ENCODE measurements at places on chromosomes 2 and 18.

GRCh38 chr2:60414495-60415138, 138.8 kb downstream of the BCL11A start:
- H3K36me3 ChIP-seq: no peaks in the 10 kb centered on the region
- no peak overlapping the region for H3K27ac ChIP-seq
- no peak for DNase-seq
- H3K4me3 ChIP-seq: no peak overlapping the region
- H3K27me3 ChIP-seq: peaks cover 19% of the 10 kb centered on the region
- peaks cover 5% of the 10 kb centered on the region for H3K4me1 ChIP-seq

GRCh38 chr2:237404413-237404812, 9.6 kb downstream of the COL6A3 start:
- no peaks in the 10 kb centered on the region for H3K36me3 ChIP-seq
- no peak overlapping the region for H3K4me3 ChIP-seq
- H3K27ac ChIP-seq: no peak overlapping the region
- no peaks in the 10 kb centered on the region for H3K4me1 ChIP-seq

GRCh38 chr2:218289639-218290315, 2.5 kb downstream of the TMBIM1 start:
- no peaks in the 10 kb centered on the region for H3K36me3 ChIP-seq
- H3K4me1 ChIP-seq: peaks cover 23% of the 10 kb centered on the region
- H3K27me3 ChIP-seq: peaks cover 13% of the 10 kb centered on the region
- DNase-seq: no peak
- H3K27ac ChIP-seq: no peak overlapping the region

- no peak overlapping the region for H3K4me3 ChIP-seq
- H3K36me3 ChIP-seq: no peaks in the 10 kb centered on the region
- no peak for DNase-seq
- peak overlapping the region; percentile 18 for H3K27ac ChIP-seq
These were observed 52.4 kb downstream of the BABAM2 start for GRCh38 chr2:27942612-27943547.

Data from neural progenitor cell (in vitro differentiated cells).